CD4-positive, alpha-beta T cell treated with Interleukin-12 subunit alpha and Interleukin-12 subunit beta, for 1 hour (primary cell): ENCODE measurements at places on chromosomes 6 and 20.
A peak's percentile ranks its signal among the peaks of the same experiment; 100 is the strongest.

DNA sequence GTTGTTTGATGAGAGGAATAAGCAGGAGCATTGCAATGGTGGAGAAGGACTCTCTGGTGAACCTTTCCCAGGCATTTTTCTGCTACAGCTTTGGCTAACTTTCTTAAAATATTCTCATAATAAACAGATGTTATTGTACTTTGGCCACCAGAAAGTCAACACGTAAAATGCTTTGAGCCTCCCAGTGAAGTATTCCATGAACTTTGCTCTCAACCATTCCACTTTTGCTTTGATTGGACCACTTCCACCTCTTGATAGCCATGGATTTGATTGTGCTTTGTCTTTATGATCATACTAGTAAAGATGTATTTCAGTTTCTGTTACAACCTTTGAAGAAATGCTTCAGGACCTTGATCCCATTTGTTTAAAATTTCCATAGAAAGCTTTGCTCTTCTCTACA is 241.1 kb downstream of the TENT5A start:
- DNase-seq = no peak

GRCh38 chr6:165800337-165800736 is 137.3 kb upstream of the PDE10A start:
- no peak for DNase-seq

DNA sequence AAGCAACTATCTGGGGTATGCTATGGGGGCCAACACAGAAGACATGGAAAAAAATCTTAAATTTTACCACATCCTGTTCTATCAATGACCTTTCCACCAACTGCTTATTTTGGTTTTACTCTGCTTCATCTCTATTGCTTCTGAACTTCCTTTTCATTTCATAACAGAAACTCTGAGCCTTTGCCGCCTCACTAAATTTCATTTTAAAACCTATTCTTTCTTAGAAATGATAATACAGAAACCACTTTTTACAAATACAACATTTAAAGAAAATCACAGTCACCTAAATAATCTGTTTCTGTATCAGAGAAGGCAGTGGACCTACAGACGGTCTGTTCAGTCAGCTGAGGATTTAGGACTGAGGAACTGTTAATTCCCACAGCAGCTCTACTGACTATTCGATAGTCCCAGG is 117.5 kb downstream of the KCNQ5 start:
- no peak for DNase-seq

- no peak for DNase-seq
These were observed 31.3 kb upstream of the ADGRF1 start for GRCh38 chr6:47073125-47074110.

DNA sequence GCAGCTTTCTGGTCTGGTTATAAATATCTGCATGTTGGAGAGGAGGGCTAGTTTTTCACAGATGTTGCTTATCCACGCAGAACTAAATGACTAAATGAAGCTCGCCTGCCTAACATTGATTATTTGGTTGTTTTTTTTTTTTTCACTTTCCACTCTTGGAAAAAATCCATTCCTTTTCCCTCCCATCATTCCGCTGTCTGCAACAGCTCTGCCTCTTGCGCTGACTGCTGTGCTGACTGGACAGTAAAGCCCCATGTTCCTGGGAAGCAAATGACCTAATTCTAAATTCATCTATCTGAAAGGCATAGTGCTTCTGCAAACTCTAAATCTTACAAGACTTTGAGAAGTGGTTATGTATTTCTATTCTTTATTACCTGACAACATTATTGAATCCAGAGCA is 255.5 kb upstream of the PLN start:
- DNase-seq = no peak

DNA sequence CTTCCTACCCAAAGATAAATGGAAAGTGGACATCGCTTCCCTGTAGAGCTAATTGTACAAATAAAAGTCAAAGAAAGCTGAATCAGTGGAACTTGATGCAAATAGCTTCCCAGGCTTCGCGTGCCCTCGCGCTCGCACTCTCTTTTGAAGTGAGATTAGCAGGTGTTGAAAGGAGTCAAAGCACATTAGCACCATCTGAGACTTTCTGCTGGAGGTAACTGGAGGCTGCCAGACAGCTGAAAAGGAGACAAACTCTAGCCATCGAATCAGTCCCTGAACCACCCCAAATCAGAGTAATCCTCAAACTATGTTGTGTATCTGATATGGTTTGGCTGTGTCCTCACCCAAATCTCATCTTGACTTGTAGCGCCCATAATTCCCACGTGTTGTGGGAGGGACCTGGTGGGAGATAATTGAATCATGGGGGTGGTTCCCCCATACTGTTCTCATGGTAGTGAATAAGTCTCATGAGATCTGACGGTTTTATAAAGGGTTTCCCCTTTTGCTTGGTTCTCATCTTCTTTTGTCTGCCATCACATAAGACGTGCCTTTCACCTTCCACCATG is 23.7 kb downstream of the SULF2 start:
- DNase-seq = no peak

- DNase-seq = no peak
These were observed 116.6 kb upstream of the HTR1E start for GRCh38 chr6:86820750-86821149.

- DNase-seq = no peak
These were observed 44.8 kb upstream of the IYD start for GRCh38 chr6:150324044-150324443.

DNA sequence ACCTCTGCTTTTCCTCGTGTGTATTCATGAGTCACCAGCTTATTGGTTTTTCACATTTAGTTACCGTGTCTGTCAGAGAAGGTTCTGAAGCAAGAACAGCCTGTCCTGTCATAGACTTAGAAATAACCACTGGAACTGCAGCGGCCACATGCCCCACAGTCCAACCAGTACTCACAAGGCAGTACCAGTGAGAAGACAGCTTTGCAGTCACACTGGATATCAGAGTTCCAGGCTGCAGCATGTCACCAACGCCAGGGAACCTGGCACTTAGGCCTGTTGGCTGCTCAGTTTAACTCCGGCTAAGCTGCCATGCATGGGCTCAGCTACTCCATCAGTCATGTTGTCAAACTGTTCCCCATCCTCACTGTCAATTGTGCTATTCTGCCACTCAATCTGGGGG is 40.1 kb downstream of the ADNP start:
- no peak for DNase-seq

DNA sequence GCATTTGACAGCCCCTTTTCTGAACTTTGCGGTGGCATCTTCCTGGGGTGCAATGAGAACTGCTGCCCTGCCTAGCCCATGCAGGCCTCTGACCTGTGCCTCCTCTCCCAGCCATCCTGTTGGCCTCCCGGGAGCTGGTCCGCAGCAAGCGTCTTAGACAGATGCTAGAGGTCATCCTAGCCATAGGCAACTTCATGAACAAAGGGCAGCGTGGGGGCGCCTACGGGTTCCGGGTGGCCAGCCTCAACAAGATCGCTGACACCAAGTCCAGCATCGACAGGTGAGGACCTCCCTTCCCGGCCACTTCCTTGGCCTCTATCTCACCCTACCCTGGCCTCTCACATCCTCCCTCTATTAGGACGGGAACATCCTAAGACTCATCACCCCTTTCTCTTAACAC is 37.6 kb downstream of the MOCS1 start:
- no peak for DNase-seq

DNA sequence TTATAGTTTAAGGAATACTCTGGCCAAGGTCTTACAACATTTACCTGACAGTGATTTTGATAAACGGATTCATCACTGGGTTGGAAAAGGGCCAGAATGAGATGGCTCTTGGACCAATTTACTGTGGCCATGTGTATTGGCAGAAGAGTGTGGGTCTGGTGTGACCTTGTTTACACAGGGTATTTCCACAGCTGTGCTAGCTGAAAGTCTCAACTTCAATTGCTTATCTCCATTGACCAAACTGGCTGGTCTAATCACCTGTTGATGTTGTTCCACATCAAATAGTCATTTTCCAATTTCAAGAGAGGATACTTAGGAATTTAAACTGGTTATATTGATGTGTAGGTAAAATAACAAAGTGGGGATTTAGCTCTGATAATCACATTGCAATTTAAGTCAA is 501.6 kb upstream of the MAP3K7 start:
- no peak for DNase-seq

DNA sequence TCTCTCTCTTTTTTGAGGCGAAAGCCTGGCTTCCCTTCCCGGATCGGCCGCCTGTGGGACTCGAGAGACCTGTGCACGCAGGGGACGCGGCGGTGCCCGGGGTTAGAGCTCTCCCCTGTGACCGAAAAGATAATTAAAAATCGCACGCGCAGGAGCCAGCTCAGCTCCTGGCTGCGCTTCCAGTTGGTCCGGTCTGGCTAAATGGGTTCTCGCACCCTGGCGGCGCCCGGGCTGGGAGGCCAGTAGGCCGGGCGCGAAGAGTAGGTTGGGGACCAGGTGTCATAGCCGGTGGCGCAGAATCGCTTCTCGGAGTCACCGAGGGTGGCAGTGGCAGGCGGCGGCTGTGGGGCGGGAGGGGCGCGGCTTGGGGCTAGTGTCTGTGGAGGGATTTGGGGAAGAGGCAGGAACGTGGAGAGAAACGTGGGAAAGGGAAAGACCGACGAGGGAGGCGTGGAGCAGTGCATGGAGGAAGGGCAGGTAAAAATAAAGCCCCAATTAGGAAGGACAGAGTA is 41.9 kb upstream of the SUPT3H start:
- DNase-seq = peak; percentile 65

- DNase-seq = no peak
These were observed 3.3 kb upstream of the PACSIN1 start for GRCh38 chr6:34462551-34462971.

DNA sequence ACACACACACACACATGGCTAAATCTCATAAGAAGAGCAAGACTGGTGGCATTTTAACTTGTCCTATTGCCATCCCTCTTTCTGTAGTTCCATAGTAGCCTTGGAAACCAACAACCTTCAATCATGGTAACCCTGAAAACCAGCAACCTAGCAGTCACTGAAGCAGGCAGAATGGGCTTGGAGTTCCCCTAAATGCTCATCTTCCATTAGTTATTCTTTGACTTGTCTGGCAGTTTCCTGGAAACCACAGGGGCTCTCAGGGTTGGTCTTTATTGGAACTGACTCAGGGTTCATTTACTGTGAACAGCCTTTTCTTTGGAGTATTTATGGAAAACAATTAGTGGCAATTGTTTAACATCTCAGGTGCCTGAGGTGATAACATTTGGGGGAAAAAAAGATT is 19.4 kb upstream of the BRPF3 start:
- no peak for DNase-seq

GRCh38 chr6:137765059-137765458 is 102.0 kb upstream of the TNFAIP3 start:
- DNase-seq = no peak

GRCh38 chr6:144804246-144804790 is 519.2 kb downstream of the UTRN start:
- no peak for DNase-seq

DNA sequence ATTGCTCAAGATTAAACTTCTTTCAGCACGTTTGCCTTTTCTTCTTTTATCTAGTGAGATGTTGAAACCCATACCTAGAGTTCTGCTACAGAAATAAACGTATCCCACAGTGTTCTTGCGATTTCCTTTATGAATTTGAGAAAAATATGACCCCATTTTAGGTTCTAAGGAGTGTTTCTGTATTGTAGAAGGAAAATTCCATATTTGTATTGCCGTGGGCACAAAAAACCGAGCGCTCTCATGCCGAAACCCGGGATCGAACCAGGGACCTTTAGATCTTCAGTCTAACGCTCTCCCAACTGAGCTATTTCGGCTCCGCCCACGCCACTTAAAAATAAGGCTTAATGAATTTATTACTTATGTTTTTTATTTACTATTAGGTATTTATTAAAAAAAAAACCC is 23.7 kb downstream of the ZNF311 start:
- peak; percentile 86 for DNase-seq

DNA sequence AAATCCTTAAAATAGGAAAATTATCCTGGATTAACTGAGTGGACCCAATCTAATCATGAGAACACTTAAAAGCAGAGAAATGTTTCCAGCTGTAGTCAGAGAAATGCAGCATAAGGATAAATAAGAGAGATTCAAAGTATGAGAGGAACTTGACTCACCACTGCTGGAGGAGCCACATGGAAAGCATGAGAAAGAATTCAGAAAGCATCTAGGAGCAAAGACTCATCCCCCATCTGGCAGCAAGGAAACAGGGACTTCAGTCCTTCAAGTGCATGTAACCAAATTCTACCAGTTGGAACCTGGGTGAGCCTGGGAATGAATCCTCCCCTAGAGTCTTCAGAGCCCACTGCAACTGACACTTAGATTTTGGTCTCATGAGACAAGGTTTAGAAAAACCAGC is 33.7 kb downstream of the RNF146 start:
- DNase-seq = no peak

DNA sequence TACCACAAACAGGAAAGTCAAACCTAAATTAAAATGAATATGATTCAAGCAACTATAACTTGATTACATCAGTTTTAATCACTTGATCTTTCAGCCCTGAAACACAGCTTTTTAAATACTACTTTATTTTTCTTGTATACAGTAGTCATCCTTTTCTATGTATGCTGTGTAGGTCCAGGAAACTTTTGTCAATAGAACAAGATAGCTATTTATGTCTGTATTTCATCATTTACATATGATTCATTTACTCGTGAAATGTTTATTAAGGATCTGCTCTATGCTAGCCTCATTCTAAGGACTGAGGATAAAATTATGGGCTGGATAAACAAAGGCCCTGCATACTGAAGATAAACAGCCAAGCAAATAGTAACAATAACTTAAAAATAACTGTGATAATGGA is 930.2 kb downstream of the TFAP2A start:
- DNase-seq = no peak

DNA sequence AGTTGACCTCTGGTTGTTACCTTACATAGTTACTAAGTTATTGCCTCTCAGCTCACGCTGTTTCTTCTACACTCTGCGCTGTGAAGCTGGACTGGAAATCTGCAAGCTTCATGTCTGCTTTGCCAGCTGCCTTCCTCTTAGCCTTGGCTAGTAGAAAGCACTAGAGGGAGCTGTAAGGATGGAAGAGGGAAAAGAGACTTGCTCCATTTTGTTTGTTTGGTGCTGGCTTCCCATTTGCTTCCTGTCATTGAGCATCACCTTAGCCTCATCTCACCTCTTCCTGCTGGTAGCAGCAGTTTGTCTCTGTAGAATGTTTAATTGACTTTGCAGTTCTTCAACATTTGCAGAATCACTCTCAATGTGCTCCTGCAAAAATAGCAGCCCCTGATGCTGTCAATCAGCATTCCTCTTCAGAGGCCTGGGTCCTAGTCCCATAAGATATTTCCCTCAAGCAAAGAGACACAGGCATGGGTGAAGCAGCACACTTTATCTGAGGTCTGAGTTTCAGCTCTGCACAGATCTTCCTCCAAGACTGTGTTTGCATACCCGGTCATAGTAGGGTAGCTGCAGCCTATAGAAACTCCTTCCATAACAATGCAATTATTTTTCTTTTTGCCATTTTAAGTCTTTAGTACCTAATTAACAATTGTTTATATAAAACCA is 302.2 kb upstream of the EPHA7 start:
- DNase-seq = no peak

- DNase-seq = no peak
These were observed 152.0 kb downstream of the UTRN start for GRCh38 chr6:144437105-144437504.

DNA sequence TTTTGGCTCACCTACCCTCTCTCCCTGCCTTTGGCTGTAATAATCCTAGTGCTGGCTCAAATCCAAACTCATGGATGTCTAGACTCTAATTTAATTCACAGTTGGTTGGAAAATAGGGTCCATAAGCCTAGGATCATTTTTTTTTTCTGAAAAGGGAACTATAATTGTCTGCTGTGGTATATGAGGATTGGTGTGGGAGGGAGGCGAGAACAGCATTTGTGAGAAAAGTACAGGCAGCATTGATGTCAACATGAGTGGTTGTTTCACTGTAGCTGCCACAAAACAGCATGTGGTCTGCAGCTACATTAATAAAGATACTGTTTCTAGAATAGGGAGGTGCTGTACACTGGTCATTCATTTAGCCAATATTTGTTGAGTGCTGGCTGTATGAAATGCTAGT is 18.6 kb upstream of the POLR1H start:
- DNase-seq = no peak

- no peak for DNase-seq
These were observed 5.5 kb downstream of the ZDHHC14 start for GRCh38 chr6:157386454-157386853.
